Lower leg skin (tissue), 4 donors: ENCODE measurements at places on chromosomes 11 and 22. TPM values are rescaled to one million over a fixed set of nuclear protein-coding genes. Genes with fewer than 3 reads are reported as not detected.

BIK gene
- total RNA-seq: 12.6 TPM

KRTAP5-4 gene
- not detected for total RNA-seq

LIF gene
- total RNA-seq: 5.2 TPM

SUN2 gene
- 288 TPM for total RNA-seq

SCGB1A1 gene
- not detected for total RNA-seq

C11orf86 gene
- not detected for total RNA-seq

MS4A12 gene
- not detected for total RNA-seq

VPS51 gene
- 373 TPM for total RNA-seq

CNTF gene
- 0.89 TPM for total RNA-seq

DMC1 gene
- not detected for total RNA-seq

MAPK12 gene
- 1.3 TPM for total RNA-seq

SLC22A6 gene
- total RNA-seq: not detected

HTR3B gene
- total RNA-seq: not detected

FAM227A gene
- 0.97 TPM for total RNA-seq

BDNF gene
- 1.4 TPM for total RNA-seq

MMP12 gene
- not detected for total RNA-seq

YAP1 gene
- total RNA-seq: 164 TPM

OR52I1 gene
- not detected for total RNA-seq

CRYBB2 gene
- total RNA-seq: not detected

PDGFB gene
- total RNA-seq: 22.3 TPM

MS4A6A gene
- 22.2 TPM for total RNA-seq

POU2AF2 gene
- not detected for total RNA-seq

FAM83F gene
- total RNA-seq: 52.9 TPM

PNPLA5 gene
- total RNA-seq: 1.7 TPM

SYT13 gene
- not detected for total RNA-seq

CRYBB3 gene
- total RNA-seq: not detected

TRPC6 gene
- 6.3 TPM for total RNA-seq

OR6T1 gene
- not detected for total RNA-seq

JAML gene
- total RNA-seq: 3.0 TPM

OR2AG2 gene
- not detected for total RNA-seq

ANO1 gene
- 88.8 TPM for total RNA-seq

ACCSL gene
- 0.13 TPM for total RNA-seq

NOL12 gene
- 72.3 TPM for total RNA-seq

CWF19L2 gene
- 15.9 TPM for total RNA-seq

TMA7B gene
- not detected for total RNA-seq

PANX3 gene
- not detected for total RNA-seq

OPCML gene
- total RNA-seq: not detected

ENTHD1 gene
- not detected for total RNA-seq

CHADL gene
- total RNA-seq: 10.5 TPM

MUC5AC gene
- 0.04 TPM for total RNA-seq

CDC45 gene
- 0.39 TPM for total RNA-seq

SERPINH1 gene
- total RNA-seq: 73.3 TPM

OR6A2 gene
- not detected for total RNA-seq

OR10A4 gene
- not detected for total RNA-seq

KRTAP5-6 gene
- total RNA-seq: not detected

TRIM48 gene
- not detected for total RNA-seq

ZC3H7B gene
- 30.1 TPM for total RNA-seq

CDC42BPG gene
- 40.3 TPM for total RNA-seq

OR52W1 gene
- total RNA-seq: not detected
